ENCODE measurements at places on chromosomes 3 and 15.
A peak's percentile ranks its signal among the peaks of the same experiment; 100 is the strongest.

DNA sequence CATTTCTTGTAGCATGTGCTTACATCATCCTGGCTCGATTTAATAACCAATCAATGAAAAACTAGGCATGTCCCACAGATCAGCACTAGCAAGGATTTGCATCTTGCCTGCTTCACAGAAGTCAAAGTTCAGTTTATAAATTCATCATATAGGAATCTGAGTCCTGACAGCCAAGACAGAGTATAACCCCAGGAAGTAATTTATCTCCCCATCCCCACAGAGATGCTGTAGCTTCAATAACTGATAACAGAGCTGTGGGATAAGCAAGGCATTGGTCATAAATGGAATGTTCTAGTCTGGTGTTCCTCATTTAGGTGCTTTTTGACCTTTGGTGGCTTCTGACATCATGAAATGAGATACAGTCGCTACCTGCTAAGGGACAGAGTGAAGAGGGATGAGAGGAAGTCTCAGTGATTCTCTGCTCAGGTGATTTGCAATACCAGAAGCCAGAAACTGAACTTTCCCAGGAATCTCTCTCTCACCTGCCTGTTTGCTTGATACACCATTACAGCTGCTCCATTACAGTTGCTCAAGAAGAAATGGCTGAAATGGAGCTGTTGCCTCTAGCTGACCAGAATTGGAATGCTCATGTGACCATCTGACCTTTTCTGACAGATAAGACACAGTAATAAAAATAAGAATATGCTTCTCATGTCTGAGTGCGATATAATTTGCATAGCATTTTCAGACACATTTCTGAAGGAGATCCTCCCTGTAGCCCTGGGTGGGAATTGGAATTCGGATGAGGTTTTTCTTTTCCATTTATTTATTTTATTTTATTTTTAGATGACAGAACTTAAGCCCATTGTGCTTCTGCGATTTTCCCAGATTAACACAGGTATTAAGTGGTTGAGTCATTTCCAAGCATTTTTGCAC lies 217.1 kb upstream of the KCNMB2 start:
- DNase-seq: no peak

GRCh38 chr3:73009008-73009407 lies 12.4 kb downstream of the PPP4R2 start:
- no peak for DNase-seq

DNA sequence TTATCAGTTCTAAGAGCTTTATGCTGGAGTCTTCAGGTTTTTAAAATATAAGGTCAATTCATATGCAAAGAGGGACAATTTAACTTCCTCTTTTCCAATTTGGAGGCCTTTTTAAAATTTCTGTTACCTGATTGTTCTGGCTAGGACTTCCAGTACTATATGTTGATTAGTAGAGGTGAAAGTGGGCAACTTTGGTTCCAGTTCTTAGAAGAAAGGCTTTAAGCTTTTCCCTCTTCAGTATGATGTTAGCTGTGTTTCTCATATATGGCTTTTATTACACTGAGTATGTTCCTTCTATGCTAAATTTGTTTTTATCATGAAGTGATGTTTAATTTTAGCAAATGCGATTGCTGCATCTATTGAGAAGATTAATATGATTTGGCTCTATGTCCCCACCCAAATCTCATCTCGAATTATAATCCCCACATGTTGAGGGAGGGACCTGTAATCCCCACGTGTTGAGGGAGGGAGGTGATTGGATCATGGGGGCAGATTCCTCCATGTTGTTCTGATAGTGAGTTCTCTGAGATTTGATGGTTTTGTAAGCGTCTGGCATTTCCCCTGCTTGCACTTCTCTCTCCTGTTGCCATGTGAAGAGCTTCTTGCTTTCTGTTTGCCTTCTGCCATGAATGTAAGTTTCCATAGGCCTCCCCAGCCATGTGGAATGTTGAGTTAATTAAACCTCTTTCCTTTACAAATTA lies 33.8 kb downstream of the FAIM start:
- no peak for DNase-seq

DNA sequence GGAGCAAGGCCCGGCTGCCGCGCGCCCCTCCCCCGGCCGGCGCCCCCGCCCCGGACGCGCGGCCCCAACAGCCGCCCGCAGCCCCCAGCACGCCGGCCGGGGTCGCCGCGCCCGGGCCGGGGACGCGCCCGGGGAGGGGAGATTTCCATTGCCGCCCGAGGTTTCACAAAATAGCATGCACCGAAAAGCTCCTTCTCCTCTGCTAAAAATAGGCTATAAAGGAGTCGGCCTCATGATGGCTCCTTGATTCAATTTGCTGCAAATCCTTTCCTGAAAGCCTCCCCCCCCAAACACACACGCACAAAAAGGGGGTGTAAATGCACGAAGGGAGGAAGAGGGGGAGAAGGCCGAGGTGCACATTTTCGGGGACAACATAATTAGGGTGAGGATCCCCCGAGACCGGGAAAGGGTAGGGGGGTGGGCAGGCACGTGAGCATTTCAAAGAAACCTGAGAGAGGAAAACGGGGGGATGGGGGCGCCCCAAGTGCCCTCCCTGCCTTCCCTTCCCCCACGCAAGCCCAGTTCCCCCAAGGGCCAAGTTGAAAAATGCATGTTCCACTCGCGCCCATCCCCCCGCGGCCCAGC lies 734 bp downstream of the TBL1XR1 start:
- DNase-seq: peak; percentile 74

GRCh38 chr3:72953325-72953956 lies 43.2 kb upstream of the PPP4R2 start:
- DNase-seq: no peak

- DNase-seq: no peak
Measured at GRCh38 chr15:37891766-37892368, 42.6 kb upstream of the TMCO5A start.

DNA sequence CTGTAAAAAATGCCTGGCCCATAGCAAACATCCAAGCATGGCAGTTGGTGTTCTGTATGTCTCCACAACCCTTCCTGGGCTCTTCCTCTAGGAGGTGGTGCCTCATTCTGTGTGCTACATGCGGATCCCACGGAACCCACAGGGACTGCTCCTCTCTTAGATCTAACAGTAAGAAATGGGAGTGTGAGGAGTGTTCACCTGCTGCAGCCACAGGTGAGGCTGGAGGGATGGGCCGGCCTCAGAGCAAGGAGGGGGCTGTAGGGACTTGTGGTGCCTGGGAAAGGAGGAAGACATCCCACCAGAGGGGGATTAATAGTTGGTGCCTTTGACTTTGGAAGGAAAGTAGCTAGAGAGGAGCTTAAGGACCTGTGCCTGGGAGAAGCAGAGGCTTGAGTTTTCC lies 22.2 kb downstream of the SEMA3G start:
- DNase-seq: no peak

GRCh38 chr3:41274944-41275668 lies 75.8 kb downstream of the CTNNB1 start:
- no peak for DNase-seq

DNA sequence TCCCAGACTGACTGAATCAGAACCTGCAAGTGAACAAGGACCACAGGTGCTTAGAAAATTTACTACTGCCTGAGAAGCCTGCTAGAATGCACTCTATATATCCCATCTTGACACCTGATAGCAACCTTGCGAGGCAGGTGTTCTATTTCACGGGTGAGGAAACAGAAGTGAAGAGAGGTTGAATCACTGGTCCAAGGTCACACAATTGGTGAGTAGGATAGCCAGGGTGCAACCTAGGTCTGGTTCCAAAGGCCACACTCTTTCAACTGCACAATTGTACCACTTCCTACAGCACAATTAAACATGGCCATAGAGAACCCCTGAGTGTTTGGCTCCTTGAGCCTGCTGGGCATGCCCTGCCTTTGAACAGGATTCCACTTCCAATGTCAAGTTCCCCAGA lies 87.0 kb downstream of the RAB11A start:
- no peak for DNase-seq

DNA sequence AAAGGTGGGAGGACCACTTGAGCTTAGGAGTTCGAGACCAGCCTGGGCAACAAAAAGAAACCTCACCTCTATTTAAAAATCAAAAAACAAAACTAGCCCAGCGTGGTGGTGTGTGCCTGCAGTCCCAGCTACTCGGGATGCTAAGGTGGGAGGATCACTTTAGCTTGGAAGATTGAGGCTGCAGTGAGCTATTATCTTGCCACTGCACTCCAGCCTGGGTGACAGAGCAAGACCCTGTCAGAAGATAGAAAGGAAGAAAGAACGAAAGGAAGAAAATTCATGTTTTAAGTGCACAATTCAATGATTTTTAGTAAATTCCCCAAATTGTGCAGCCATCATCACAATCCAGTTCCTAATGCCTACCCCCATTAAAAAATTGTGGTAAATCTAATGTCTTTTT lies 7.8 kb downstream of the FSD2 start:
- DNase-seq: no peak

- no peak for DNase-seq
Measured at GRCh38 chr3:97793420-97794019, 28.3 kb upstream of the CRYBG3 start.

- no peak for DNase-seq
Measured at GRCh38 chr3:183149915-183150750, 12.4 kb downstream of the LAMP3 start.

DNA sequence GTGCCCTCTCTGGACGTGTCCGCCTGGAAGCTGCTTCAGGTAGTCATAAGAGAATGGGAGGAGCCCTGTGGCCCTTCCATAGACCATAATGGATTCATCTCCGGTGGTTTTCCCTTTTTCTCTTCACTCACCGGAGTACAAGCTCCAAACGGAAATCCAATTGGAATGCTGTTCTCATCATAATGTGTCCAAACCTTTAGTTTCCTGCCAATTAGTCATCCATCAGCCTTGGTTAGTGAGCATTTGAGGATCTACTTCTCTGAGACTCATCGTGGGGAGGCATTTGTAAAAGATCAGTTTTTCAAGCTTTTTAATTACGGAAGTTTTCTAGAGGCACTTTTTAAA lies 34.9 kb downstream of the ABHD2 start:
- DNase-seq: no peak

- DNase-seq: no peak
Measured at GRCh38 chr3:64203216-64203615, 22.1 kb downstream of the PRICKLE2 start.

DNA sequence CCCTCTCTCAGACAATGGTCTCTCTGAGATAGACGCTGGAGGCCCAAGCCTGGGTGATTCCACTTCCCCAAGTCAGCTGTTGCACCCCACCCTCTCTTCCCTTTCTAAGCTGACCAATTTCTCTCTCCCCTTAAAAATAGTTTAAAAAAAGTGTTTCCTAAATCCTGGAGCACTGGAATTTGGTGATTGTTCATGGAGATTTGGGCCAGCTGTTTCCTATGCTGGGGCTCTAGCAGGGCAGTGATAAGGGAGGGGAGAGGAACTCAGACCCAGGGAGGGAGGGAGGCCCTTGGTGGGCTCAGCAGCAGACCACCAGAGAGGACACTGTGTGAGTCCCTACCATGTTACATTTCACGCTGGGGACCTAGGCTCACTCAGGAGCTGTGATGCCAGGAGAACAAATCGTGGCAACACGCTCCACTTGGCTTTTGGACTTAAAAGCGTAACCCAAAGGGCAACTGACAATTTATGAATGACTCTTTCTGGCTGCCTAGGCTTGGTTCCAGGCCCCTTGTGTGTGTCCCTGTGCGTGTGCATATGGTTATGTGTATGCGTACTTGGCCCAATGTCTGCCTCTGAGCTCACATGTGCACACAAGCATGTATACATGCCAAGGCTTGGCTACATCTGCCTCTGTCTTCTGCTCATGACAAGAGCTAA lies 59.8 kb upstream of the INSYN1 start:
- no peak for DNase-seq

DNA sequence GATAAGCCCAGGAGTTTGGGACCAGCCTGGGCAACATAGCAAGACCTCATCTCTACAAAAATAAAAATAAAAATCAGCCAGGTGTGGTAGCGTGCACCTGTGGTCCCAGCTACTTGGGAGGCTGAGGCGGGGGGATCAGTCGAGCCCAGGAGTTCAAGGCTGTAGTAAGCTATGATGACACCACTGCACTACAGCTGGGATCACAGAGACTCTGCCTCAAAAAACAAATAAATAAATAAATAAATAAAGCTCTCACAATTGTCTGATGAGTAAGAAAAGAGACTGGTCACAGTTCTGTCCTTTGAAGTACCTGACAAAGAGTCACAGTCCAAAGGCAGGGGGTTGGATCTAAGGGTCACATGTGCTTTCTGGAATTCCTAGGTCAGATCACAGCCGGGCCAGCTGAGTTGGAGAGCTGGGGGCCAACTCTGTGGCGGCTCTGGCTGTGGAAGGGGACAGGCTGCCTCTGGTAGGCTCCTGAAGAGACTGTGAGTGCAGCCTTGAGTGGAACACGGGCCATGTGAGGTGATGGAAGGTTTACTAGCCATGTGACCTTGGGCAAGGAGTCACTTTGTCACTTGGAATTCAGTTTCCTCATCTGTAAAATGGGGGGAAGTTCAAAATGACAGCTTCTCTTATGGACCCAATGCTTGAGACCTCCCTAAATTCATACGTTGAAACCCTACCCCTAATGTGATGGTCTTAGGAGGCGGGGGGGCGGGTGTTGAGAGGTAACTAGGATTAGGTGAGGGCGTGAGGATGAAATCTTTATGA lies 47.2 kb downstream of the WHAMM start:
- no peak for DNase-seq

DNA sequence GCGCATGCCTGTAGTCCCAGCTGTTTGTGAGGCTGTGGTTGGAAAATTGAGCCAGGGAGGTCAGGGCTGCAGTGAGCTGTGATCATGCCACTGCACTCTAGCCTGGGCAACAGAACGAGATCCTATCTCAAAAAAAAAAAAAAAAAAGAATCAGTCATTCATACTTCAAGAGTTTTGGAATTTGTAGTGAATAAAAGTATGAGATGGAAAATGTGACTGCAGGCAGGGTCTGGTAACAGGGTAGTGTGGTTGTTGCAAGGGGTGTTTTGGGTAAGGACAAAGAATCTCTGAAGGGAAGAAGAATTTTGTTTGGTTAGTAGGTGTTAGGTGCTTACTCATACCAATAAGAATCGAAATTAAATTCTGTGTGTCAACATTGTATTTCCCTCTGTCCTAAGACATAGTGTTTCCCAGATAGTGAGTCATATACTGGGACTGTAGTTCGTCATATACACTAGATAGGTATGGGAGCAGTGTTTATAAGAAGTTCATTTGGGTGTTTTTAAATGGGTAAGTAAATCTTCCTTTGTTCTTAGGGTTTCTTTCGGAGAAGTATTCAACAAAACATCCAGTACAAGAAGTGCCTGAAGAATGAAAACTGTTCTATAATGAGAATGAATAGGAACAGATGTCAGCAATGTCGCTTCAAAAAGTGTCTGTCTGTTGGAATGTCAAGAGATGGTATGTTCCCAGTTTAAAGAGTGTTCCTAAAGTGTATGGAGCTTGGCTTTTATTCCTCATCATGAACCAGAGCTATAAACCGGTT lies 14.2 kb downstream of the NR1D2 start:
- DNase-seq: no peak

DNA sequence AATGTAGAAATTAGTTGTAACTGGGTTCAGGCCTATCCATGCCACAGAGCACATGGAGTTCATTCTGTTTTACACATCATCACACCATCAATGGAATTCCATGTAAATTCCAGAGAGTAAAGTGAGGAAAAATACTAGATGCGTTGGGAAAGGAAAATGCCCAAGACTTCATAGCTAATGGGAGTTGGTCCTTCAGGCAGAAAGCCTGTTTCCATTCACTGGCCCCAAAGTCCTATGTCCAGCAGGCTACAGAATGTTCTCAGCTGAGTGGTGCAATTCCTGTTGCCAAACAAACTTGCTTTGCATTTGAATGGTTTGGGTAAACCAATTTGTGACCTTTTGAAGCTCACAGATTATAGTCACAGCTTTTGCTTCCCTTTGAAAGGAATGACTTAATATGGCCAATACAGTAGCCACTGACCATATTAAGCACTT lies 164.6 kb upstream of the PFN2 start:
- no peak for DNase-seq

- no peak for DNase-seq
Measured at GRCh38 chr3:123758081-123758564, 126.0 kb downstream of the MYLK start.

- DNase-seq: no peak
Measured at GRCh38 chr3:191070201-191070600, 128.8 kb upstream of the OSTN start.
